Mucosa of descending colon (tissue), 3 donors: ENCODE measurements at places on chromosomes 6 and 20.
A peak's percentile ranks its signal among the peaks of the same experiment; 100 is the strongest.

DNA sequence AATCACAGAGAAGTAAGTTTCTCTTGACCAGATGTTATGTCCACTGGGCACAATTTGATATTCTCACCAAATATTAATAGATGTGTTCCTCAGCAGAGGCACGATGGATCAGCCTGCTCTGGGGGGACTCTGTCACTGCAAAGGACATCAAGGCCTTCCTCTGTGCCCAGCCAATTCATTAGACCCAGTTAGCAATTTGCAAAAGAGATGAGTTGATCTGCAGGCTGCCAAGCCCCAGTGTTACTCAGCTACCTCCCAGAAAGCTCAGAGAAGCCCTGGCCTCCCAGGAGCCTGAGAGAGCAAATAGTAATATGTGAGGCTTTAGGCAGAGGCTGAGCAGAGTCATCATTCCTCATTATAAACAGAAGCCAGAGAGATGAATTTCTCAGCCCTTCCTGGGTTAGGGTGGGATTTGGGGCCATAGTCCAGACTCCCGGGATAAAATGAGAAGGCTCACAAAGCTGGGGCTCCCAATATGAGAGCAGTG is 54.2 kb downstream of the ZNF831 start:
- DNase-seq = no peak

DNA sequence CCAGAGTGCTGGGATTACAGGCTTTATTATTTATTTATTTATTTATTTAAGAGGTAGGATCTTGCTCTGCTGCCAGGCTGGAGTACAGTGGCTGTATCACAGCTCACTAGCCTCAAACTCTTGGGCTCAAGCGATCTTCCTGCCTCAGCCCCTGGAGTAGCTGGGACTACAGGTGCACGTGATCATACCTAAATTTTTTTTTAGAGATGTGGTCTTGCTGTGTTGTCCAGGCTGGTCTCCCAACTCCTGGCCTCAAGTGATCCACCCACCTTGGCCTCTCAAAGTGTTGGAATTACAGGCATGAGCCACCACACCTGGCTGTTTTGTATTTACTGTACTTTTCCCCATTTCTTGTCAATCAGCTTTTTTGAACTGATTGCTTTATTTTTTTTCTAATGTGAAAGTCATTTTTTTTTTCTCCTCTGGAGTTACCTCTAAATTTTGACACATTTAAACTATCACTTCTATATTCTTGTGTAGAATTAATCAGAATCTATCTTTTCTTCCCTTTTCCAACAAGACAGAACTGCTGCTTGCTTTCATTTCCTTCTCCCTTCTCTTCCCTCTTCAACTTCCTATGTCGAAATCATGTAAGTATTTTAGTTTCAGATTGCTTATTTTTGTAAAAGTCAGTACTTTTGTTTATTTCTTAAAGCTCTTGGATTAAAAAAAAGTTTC is 12.0 kb downstream of the PANK2 start:
- DNase-seq = no peak

- no peak for DNase-seq
These were observed 510.5 kb downstream of the LMBRD1 start for GRCh38 chr6:69286331-69286730.

- DNase-seq = peak; percentile 86
These were observed 21.5 kb downstream of the OR2B2 start for GRCh38 chr6:27890445-27891319.

DNA sequence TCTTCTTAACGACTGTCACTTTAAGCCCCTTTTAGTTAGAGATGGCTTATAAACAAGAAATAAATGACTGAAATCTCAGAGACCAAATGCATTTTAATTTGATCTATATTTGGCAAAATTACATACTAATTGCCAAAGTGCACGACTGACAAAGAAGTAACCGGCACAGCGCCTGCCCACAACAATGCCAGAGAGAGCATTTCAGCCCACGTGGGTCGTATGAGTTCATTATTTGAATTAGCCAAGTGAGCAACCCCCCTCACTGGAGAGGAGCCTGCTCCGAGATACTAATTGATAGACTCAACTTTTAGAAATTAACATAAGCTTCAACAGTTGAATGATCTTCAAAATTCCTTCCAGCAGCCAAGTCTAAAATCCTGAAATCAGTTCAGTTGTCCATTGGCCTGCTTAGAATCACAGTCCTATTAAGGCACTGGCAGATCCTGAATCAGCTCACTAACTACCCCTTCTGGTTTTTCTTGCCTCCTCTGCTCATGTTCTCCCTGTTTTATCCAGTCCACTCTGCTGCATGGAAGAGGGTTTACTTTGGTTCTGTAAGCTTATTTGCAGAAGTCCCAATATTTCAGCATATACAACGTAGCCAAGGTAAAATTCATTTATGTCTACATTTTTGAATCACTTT is 519.1 kb upstream of the AGPAT4 start:
- DNase-seq = no peak

- no peak for DNase-seq
These were observed 55.6 kb downstream of the ZNF292 start for GRCh38 chr6:87210979-87211378.

DNA sequence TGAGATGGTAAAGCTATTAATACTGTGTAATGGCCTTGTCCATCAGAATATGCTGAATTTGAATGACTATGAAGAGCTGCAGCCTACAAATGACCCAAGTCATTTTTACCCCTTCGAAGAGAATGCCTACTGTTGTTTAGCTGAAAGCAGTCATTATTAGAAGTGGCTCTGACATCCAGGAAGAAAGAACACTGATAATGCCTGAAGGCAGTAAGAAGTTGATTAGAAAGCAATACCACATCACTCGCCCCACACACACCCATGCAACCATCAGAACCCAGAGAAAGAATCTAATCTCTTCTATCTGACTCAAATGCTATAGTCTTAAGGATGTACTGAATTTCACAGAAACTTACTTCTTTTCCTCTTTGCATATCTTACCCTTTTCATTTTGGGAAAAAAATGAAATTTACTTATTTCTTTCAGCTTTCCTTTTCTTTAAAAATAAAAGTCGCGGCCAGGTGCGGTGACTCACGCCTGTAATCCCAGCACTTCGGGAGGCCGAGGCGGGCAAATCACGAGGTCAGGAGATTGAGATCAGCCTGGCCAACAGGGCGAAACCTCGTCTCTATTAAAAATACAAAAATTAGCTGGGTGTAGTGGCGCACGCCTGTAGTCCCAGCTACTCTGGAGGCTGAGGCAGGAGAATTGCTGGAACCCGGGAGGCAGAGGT is 61.0 kb downstream of the ARHGAP18 start:
- DNase-seq = no peak

DNA sequence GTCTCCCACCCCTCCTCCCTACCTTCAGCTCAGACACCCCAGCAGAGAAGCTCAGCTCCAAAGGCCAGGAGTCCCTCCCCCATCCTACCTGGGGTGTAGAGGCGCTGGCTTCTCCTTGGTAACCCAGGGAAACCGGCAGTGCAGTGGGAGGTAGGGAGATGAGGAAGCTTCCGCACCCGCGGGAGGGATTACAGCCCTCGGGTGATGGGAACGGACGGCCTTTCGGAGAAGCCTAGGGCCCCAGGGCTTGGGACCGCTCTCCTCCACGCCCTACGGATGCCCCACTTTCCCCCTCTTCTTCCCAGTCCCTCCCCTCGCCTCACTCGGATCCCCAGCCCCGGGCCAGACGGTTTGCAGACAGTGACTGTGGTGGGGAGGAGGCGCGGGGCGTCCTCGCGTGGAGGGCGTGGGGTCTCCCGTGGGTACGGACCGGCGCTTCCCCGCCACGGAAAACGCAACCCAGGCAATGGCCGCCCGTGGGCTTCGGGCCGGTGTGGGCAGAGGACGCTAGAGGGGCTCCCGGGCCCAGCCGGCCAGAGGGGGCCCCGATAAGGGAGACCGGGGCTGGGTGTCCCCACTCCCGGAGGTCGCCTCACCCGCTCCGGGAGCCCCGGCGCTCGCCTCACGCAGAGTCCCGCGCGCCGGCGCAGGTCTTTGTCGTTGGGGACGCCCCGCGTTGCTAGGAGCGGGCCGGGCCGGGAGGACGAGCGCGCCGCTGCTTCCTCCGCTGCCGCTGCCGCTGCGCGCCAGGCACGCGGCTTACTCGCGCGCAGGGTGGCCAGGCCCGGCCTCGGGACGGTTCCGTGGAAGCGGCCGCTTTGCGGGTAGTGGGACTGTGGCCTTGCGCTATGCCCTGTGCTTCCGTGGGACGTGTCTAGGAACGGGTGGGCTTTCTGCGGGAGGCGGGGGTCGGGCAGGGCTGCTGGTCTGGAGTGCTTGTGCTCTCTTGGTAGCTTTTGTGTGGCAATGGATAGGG is 15.8 kb downstream of the AARS2 start:
- DNase-seq = no peak

- DNase-seq = no peak
These were observed 92.7 kb downstream of the CD40 start for GRCh38 chr20:46210672-46211330.

DNA sequence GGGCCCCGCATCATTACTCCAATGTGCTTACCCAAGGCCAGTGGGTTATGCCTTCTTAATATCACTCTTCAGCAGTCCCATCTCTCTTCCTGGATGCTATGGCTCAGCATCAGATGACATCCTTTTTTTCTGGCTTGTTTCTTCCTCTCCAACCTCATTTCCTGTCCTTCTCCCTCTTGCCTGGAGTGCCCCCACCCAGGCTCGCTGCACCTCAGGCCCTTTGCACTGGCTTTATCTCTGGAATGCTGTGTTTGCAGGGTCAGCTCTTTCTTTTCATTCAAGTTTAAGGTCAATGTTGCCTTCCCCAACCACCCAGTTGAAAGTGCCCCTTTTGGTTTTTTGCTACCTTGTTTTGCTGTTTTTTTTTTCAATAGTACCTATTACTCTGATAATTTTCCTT is 36.7 kb downstream of the CD40 start:
- DNase-seq = no peak

DNA sequence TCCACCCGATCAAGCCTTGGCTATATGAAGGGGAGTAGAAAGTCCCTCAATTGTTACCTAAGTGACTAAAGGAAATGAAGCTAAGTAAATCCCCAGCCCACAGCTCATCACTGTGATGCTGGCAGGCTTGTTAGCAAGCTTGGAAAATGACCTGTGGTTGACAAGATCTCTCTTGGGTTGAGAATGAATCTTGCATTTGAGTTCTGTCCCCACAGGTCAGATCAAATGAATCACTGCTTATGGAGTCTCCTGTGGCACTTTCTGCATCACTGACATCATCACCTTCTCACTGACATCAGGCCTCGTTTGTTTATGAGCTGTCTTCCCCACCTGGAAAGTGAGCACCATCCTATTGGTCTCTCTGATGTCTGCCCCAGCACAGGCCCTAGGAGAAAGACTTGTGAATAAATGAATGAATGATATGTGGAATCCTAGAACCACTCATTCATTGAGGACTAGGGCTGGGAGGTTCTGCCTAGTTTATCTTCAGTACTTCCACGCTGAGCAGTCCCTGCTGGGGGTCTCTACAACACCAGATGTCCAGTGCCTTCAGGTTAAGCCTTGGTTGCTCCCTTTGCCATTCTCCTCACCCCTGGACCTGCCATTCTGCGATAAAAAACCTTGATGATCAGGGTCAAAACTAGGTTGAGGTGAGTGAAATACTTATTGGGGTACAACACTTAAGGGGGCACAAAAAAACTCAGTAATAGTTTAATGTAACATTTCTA is 318.4 kb upstream of the MOCS1 start:
- DNase-seq = no peak

GRCh38 chr20:9510911-9511310 is 3.5 kb upstream of the LAMP5 start:
- no peak for DNase-seq

DNA sequence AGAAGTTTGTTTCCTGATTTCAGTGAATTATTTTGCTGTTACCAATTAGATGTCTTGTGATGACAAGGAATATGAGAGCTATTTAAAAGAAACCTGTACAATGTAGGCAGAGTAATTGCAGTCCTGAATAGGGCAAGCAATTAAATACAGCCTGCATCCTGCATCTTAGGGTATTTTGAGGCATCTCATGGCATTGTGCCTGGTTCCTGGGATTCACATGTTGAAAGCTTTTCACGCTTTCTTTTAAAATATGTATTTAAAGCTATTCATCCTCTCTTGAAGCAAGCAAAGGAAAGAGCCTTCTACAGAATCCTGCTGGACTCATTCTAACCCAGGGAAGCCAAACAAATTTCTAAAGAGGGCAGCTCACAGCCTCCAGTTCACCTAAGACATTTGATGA is 4.7 kb upstream of the RRAGD start:
- DNase-seq = no peak

DNA sequence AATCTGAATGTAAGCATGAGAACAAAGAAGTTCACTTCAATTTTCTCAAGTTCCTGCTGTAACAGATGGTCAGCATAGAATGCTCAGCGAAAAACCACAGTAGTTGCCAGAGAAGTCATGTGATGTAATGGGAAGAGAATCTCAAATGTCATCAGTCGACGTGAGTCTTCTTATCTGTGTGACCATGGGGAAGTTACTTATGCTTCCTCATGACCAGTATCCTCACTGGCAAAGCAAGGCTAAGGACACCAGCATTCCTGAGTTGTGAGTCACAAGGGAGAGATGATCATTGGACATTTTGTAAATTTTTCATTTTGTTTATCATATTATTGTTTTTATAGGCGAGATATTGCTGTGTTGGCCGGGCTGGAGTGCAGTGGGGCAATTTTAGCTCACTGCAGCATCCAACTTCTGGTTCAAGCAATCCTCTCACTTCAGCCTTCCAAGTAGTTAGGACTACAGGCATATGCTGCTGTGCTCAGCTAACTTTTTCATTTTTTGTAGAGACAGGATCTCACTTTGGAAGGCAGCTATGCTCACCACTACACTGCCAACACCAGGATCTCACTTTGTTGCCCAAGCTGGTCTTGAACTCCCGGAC is 21.9 kb downstream of the SGK1 start:
- DNase-seq = no peak

DNA sequence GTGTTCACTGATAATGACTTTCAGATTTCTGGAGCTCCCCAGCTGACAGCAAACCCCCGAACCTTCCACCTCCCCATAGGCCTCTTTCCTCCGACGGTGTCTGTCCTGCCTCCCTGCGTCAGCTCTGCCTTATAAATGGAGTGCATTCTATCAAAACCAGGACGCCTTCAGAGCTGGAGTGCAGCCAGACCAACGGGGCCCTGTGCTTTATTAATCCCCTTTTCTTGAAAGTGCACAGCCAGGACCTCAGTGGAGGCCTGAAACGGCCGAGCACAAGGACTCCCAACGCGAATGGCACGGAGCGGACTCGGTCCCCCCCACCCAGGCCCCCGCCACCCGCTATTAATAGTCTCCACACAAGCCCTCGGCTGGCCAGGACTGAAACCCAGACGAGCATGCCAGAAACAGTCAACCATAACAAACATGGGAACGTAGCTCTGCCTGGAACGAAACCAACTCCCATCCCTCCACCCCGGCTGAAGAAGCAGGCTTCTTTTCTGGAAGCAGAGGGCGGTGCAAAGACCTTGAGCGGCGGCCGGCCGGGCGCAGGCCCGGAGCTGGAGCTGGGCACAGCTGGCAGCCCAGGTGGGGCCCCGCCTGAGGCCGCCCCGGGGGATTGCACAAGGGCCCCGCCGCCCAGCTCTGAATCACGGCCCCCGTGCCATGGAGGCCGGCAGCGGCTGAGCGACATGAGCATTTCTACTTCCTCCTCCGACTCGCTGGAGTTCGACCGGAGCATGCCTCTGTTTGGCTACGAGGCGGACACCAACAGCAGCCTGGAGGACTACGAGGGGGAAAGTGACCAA is 42.3 kb upstream of the NAA20 start:
- peak; percentile 53 for DNase-seq

GRCh38 chr6:151494235-151494935 is 568 bp downstream of the CCDC170 start:
- no peak for DNase-seq
